ENCODE measurements at places on chromosomes 12 and 14.

DNA sequence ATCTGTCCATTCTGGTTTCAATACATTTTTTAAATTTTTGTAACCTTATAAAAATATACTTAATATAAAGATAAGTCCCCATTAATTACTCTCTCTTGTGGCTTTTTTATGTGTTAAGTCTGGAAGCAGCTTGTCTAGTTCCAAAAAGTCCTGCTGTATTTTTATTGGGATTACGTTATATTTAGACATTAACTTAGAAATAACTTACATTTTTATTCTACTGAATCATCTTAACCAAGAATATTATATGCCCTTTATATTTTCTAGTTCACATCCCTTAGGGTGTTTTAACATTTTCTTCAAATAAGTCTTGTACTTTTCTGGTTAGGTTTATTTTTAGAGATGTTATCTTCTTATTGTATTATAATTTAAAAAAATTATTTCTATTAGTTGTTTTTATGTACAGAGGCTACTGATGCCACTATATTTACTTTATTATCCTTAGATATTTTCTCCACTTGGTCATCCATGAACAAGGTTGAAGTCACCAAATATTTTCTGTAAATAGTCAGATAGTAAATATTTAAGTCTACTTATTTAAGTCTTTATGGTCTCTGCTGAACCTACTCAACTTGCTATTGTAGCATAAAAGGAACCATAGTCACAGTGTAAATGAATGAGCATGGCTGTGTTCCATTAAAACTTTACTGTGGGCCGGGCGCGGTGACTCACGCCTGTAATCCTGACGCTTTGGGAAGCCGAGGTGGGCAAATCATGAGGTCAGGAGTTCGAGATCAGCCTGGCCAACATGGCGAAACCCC lies 132.4 kb upstream of the NEDD1 start:
- no peak for DNase-seq

DNA sequence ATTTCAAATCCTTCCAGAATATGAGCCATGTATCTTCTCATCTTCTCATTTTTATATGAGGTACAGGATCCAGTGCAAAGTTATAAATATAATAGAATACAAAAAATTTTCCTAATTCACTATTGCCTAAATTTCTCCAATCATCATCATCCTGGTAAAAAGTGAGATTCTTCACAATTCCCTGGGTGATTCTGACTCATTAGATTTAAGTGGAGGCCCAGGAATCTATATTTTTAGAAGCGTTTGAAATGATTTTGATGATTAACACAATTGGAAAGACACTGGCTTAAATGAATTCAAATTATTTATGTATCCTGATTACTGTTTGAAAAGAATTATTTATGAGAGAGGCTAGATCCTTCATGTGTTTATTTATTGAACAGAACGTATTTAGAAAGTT lies 380.3 kb upstream of the PDE3A start:
- no peak for DNase-seq

DNA sequence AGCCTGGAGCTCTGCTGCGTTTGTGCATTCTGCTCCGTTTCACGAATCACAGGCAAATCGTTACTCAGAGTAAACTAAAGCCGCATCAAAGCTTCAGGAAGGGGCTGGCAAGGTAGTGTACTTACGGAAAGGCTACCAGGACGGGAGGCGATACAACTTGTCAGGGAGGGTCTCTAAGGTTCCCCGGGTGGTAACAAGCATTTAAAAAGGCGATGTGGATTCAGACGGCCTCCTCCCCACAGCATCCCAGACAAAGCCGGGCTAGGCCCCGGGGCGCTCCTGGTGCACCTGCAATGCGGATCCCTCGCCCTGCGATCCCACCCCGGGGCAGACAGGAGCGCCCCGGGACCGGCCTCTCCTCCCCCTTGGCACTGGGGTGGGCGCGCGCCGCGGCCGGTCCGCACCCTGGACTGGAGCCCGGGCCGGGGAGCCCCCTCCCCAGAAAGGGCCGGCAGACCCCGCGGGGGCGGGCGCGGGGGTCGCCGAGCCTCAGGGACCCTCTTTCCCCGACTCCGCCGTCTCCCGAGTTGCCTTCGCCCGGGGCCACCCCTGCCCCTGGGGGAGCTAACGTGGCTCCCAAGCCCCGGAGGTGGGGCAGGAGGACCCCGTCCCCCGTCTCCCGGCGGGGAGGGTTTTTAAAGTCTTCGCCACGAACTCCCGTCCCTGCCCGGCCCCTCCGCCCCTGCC lies 718 bp downstream of the CCDC92 start:
- peak; percentile 31 for DNase-seq

DNA sequence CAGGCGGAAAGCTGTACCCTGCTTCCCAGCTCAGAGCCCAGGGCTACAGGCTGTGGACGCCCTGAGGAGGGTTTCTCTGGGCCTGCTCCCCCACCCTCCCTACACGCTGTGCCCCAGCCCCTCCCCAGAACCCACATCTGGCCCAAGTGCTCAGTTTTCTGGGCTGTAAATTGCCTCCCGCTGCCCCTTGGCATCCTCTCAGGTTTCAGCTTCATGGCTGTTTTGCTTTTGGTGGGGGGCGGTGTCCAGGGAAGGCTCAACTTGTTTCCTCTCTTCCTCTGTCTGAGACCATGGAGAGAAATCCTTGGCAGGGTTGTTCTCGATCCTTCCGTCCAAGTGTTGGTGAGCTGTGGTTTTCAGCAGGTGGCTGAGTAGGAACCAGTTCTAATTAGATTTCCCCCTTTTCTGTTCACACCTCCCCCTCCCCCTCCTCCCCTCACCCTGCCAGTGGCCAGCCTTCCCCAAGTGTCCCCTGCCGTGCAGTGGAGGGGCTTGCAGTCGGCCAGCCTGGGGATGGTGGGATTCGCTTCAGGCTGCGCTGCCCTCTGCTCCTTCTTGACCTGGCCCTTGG lies 61.8 kb downstream of the TSPAN9 start:
- no peak for DNase-seq

DNA sequence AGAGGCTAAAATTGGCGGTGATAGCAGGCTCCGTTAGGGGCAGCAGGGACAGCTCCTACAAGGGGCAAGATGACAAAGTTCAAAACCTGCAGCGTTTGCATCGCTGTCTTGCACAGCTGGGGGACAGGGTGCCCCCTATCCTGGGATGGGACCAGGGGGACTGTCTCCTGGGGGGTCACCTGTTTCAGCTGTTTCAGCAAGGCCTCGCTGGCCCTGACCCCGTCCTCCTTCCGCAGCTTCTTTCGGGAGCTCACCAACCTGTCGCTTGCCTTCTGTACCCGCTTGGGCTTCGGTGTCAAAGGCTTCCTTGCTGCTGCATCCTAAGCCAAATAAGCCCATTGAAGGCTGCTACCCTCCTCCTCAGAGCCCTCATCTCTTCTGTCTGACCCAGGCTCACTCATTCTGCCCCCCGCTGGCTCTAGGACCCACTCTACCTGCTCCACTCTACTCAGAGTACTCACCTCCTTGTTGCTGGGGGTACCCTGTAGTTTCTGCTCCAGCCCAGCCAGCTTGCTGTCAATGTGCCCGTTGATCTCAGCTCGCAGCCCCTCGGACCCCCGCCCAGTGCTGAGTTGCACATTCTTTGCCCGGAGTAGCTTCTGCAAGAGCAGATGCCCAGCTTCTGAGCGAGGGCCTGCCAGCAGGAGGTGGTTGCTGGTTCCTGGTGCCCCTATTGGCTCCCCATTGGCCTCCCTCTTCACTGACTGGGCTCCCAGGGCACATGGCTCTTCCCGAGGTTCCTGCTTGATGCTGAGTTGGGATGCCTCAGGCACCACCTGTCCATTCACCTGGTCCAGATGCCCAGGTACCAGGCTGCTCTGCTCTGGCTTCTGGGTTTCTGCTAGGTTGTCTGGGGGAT lies 12.4 kb upstream of the PRKAG1 start:
- DNase-seq, result no peak
